ENCODE measurements at places on chromosomes 12 and 14.

GRCh38 chr12:103560604-103561101 is 26.4 kb upstream of the STAB2 start:
- DNase-seq, result no peak

- DNase-seq, result no peak
Measured at GRCh38 chr14:75718199-75718598, 57.2 kb downstream of the TTLL5 start.

- no peak for DNase-seq
Measured at GRCh38 chr12:128695697-128696096, 128.1 kb downstream of the SLC15A4 start.

DNA sequence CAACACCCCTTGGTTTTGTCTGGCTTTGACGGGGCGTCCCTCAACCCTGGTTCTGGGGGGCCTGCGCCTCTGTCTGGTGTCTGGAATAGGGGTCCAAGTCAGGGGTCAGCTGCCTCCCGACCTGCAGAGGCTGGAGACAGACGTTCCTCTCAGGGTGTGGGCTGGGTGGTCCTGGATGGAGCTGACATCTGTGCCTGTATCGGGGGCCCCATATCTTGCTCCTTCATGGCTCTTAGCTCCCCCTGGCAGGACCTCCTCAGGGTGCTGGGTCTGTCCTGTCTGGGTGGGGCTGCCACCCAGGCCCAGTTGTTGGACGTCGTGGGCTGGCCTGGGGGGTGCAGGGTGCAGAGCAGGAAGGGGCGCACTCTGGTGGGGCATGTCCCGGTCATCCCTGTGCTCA is 374.8 kb downstream of the TMEM121 start:
- DNase-seq, result no peak

DNA sequence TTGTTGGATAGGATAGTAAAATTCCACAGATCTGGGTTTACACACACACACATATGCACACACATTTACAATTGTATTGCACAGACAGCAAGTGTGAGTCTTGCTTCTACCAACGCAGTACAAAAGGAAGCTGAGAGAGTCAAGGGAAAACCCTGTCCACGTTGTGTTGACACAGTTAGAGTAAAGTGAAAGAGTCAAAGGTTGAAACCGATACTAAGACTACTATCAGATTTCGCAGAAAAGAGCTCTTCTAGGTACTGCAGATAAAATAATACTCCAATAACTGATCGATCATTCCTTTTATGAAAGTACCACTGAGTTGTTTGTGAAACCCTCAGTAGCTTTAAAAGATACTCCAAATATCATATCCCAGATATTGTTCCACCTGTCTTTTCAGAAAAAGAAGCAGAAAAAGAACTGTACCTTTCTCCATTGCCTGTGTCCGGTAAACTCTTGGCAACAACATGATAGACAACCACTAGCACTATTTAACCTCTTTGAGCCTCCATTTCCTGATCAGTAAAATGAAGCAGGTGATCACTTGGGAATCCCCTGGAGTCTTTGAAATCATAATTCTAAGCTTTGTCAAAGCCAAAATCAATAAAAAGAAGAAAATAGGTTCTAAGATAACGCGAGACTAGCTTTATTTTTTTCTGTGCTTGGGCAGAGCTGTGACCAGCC is 224.6 kb upstream of the FOXN3 start:
- DNase-seq, result no peak

GRCh38 chr12:71315328-71315985 is 124.1 kb upstream of the LGR5 start:
- DNase-seq, result no peak

- no peak for DNase-seq
Measured at GRCh38 chr14:102196039-102196901, 56.6 kb downstream of the WDR20 start.

DNA sequence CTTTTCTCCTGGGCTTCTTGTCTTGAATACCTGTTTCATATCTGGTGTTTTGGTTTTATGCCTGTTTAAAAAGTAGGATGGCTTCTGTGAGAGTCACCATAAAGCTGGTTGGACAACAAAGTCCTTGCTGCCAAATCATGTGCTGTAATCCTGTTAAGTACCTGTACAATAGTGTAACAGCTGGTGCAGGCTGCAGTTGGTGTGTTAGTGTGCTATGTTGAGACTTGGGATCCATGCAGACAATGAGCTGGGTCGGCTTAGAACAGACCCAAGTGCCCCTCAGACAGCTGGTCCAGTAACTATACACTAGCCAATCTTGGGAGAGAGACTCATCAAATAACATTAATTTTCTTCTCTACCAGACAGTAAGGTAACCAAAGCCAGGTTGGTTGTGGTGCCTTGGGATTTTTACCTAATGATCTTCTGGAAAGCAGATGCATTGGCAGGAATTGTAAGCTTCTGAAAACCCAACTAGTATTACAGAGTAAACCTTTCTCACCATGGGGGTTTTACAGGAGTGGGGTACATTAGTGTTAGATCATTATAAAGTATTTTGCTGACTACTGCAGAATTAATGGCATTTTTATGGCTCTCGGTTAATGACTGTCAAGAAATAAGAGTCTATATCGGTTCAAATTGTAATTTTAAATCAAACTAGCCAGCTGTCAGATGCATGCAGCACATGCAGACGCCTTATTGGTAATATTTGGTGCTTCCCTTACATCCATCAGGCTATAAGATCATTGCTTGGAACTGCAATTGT is 231.2 kb downstream of the PDZRN4 start:
- no peak for DNase-seq

- no peak for DNase-seq
Measured at GRCh38 chr14:100323942-100324307, 786 bp downstream of the SLC25A47 start.

GRCh38 chr12:100963381-100963780 is 168.8 kb downstream of the ANO4 start:
- no peak for DNase-seq

DNA sequence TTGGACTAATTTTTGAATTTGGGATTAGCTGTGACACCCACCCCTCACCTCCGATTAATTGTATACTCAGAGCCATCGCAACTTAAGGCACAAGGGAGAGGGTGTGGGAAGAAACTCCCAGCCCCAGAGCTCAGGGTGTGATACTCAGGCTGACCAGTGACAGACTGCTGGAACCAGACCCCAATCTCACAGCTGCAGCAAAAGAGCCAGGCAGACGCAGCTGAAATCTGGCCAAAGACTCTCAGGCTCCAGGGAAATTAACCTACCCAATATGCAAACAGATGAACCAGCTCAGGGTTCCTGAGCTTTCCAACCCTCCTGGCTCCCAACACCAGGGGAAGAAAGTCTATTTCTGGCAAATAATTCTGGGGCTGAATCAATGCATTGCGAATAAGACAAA is 30.5 kb downstream of the ANAPC7 start:
- DNase-seq, result no peak

- DNase-seq, result no peak
Measured at GRCh38 chr14:74281069-74281468, 21.7 kb downstream of the ABCD4 start.

- no peak for DNase-seq
Measured at GRCh38 chr12:93128332-93128707, 199.2 kb upstream of the EEA1 start.

DNA sequence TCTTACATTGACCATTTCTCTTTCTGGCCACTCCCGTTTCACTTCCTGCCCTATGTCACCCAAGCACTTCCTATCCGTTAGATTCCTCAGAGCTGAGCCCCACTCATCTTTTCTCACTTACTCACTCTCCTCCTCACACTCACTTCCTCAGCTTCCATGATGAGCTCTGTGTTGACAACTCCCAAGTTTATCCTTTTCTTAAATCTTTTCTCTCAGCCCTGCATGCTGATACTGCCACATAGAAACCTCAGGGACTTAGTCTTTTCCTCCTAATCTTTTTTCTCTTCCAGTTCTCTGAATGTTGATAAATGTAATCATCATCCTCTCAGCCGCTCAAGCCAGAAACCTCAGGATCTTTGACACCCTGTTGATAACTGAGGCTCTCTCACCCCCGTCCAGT is 99.6 kb downstream of the ANO6 start:
- DNase-seq, result no peak

DNA sequence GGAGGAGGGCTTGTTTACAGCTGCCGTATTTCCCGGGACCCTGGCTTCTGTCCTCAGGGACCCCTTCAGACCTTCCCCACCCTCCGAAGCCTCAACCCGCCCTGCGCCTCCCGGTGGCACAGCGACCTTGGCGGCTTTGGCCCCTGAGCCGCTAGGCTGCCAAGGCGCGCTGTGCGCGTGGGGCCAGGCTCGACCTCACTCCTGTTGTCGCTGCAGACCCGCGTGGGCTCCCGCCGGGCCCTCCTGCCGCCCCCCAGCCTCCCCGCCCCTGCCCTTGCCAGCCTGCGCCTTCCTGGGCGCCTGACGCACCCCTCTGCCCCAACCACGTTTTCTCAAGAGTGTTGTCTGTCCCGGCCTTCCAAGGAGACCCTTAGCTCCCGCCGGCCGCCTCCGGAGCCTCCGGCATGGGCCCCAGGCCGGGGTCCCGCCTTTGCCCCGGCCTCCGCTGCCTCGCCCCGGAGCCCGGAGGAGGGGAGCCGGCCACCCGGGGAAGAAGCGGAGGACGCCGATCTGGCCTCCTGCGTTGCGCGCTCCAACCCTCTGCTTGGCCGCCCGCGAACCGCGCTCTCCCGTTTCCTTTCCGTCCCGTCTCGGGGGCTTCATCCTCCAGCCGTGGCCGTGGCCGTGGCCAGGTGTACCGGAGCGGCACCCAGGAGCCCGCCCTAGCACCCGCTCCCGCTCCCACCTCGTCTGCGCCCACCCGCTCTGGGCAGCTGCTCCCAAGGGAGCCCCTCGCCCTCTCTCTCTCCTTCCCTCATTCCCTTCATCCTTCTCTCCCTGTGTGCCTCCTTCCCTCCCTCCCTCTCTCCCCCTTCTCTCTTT is 19.9 kb downstream of the PPP2R5C start:
- DNase-seq, result no peak

GRCh38 chr12:131747276-131748177 is 36.6 kb downstream of the SFSWAP start:
- no peak for DNase-seq

DNA sequence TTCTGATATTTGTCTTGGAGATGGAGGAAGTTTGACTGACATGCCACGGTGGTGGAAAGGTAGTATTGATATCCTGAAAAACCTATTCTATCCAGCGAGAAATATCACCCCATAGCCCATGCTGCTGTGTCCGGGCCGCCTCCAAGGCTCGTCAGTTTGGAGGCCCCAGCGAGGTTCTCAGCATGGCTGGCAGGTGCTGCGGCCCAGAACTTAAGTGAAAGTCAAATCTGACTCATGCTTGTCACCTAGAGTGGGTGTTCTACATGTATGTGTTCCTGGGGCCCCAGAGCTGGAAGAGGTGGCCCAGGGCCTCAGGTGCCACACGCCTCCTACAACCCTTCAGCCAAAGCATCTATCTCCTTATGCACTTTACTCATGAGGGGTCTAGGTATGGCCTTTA is 92.9 kb downstream of the GCH1 start:
- DNase-seq, result no peak

GRCh38 chr12:56724701-56724971 is 463 bp downstream of the NACA start:
- no peak for DNase-seq

DNA sequence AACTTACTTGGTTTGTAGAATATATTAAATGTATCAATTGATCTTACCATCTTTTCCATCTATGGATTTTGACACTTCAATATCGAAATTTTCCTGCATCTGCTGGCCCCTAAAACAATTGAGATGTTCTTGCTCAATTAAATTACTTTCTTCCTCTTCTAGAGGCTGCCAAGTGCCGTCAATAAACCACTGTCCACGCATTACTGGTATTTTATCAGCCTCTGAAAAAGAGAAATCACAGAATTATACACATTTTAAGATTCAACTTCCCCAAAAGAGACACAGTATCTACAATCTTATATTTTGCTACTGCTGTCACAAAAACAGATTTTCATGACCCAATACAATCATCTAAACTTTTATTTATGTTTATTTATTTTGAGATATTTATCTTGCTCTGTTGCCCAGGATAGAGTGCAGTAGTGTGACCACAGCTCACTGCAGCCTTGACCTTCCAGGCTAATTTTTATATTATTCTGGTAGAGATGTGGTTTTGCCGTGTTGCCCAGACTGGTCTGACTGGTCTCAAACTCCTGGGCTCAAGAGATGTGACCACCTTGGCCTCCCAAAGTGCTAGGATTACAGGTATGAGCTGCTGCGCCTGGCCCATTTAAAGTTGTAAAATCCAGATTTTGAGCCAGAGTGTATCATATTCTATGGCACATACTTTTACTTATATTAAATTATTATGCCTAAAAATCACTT is 49.3 kb downstream of the DDHD1 start:
- no peak for DNase-seq

DNA sequence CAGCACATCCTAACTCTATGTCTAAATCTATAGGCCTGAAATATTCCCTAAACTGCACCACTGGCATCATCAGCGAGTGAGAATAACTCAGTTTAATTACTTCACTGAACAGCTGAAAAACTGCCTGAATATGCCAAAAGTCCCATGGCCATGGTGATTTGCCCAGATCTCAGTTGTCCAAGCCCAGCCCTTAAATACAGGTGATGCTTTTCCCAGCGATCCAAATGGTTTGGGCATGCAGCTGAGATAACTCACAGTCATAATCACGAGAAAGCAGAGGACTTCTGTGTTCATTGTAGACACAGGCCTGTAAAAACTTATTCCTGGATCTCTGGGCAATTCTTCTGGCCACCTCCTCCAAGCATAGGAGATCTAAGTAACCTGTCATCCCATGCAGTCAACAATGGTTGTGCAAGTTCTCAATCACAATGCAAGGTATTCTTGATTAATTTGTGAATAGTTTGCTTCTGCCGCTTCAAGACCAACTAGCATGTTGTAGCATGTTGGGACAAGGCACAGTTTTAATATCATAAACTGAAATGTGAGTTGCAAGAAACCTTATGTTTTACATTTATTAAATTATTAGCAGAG is 40.5 kb downstream of the DUSP6 start:
- no peak for DNase-seq

GRCh38 chr12:66190519-66191370 is 1.7 kb downstream of the IRAK3 start:
- DNase-seq, result no peak

DNA sequence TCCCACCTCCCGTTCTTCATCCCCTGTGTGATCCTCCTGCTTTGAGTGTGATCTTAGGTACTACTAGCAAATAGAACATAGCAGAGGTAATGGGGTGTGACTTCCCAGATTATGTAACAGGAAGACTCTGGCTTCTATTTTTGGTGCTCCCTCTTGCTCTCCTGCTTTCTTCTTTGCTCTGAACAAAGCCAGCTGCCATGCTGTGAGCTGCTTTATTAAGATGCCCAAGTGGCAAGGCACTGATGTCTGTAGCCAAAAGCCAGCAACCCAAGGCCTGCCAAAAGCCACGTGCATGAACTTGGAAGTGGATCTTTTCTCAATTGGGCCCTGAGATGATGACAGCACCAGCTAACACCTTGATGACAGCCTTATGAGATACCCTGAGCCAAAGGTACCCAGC is 5.8 kb upstream of the MFAP5 start:
- no peak for DNase-seq

- DNase-seq, result no peak
Measured at GRCh38 chr12:86122846-86123468, 133.2 kb downstream of the MGAT4C start.

DNA sequence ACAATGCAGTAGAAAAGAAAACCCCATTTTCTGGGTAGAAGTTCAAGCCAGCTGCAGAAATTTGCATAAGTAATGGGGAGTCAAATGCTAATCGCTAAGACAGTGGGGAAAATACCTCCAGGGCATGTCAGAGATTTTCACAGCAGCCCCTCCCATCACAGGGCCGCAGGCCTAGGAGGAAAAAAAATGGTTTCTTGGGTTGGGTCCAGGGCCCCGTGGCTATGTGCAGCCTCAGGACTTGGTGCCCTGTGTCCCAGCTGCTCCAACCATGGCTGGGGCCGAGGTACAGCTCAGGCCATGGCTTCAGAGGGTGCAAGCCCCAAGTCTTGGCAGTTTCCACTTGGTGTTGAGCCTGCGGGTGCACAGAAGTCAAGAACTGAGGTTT is 14.6 kb downstream of the OR10P1 start:
- no peak for DNase-seq
